ENCODE measurements at places on chromosomes 11 and 22.

DNA sequence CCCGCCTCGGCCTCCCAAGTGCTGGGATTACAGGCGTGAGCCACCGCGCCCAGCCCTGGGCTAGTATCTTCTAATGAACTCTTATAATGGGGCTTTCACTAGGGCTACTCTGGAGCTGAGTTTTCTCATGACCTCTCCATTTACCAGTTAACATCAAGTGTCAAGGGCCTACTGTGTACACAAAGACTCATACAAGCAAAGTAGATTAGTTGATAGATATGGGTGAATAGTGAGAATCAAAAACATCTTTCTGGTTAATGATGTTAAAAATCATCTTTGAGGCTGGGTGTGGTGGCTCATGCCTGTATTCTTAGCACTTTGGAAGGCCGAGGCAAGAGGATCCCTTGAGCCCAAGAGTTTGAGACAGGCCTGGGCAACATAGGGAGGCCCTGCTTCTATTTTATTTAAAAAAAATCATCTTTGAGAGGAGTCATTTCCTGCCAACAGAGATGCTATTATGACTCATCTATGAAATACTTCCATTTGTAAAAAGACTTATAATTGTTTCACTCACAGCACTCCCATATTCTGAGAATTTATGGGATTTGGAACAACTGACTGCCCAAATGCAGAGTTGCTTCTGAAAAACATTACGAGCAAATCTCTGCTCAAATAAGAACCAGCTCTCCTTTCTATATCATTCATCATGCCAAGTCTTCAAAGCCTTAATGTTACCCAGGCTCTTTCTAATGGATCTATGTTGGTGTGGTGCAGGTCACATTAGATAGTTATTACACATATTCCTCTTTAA, 57.0 kb downstream of the GDPD4 start:
- DNase-seq = peak; percentile 70

GRCh38 chr22:37803639-37804351, 3.9 kb upstream of the GCAT start:
- DNase-seq = no peak

DNA sequence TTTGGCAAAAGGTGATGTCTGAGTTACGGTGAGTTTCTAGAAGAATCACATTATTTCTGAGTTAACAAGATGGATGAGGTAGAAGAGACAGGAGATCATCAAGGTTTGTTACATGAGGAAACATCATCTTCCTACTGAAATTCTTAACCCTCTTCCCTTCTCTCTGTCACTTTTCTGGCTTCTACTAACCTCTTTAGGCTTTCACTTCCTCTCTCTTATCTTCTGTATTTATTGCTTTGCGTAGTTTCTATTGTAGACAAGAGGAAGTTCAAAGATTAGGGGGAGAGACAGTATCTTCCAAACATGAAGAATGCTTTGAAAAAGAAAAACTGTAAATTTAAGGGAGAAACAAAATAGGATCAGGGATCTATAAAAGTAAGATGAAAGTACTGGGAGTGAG, 75.4 kb downstream of the TRPC6 start:
- no peak for DNase-seq

DNA sequence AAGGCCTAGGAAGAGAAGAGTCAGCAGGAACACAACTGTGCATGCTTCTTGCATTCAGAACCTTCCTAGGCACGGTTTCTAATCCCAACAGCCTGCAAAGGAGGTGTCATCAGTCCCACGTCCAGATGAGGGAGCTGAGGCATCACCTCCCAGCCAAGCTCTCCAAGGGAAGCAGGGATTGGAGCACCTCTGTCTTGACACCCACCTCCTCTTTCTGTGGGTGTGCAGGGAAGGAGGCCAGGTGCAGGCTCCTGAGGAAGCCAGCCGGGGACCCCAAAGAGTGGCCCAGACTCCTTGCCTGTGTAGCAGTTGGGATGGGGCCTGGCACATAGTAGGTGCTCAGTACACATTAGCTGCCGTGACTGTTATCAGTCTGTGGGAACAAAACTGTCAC, 2.0 kb downstream of the PNPLA5 start:
- DNase-seq = no peak

- DNase-seq = no peak
Measured at GRCh38 chr11:34721646-34722045, 100.8 kb downstream of the EHF start.

All from HT-29 (cell line).